CD4-positive, alpha-beta T cell treated with Interferon alpha-2 for 1 hour (primary cell): ENCODE measurements at places on chromosomes 7 and 10.

GRCh38 chr7:77413128-77413527 is 3.0 kb downstream of the GSAP start:
- DNase-seq, result no peak

- DNase-seq, result no peak
Measured at GRCh38 chr10:45593938-45594275, 78.7 kb downstream of the ZFAND4 start.

- no peak for DNase-seq
Measured at GRCh38 chr7:153522261-153522660, 529.9 kb upstream of the DPP6 start.

DNA sequence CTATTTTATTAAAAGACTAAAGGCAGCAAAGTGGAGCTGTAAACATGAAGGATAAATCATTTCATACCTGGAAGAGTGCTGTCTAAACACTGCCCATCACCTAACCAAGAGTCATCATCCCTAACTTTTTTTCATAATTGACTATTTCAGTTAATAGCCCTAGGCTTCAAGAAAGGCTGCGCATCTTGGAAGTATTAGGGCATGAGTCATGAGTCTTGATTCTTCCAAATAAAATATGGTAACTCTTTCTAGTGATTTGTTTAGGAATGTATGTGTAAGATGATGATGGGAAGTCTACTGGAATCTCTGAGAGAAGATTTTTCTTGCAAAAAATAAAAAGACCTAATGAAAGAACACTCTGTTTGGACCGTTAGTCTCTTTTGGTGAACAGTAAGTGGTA is 207.7 kb upstream of the AHR start:
- no peak for DNase-seq
